ENCODE measurements at places on chromosomes 6 and 20. TPM values are rescaled to one million over a fixed set of nuclear protein-coding genes. Genes with fewer than 3 reads are reported as not detected.
A peak's percentile ranks its signal among the peaks of the same experiment; 100 is the strongest.

DNA sequence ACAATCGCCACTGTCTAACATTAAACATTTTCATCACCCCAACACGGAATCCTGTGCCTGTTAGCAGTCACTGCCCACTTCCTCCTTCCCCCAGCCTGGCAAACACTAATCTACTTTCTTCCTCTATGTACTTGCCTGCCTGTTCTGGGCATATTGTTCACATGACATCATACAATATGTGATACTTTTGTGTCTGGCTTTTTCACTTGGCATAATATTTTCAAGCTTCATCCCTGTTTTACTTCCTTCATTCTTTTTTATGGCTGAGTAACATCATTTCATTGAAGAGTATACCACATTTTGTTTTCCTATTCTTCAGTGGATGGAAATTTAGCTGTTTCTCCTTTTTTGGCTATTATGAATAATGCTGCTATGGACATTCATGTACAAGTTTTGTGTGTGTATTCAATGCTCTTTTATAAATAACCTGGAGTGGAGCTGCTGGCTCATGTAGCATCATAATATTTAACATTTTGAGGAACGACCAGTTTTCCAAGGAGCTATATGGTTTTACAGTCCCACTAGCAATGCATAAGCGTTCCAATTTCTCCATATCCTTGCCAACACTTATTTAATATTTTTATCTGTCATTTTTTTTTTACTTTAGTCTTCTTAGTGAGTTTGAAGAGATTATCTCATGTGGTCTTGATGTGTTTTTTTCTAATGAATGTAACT is 360.1 kb downstream of the HDGFL1 start:
- DNase-seq: no peak
- no peaks in the 10 kb centered on the region for H3K4me1 ChIP-seq
- no peaks in the 10 kb centered on the region for H3K36me3 ChIP-seq
- H3K27me3 ChIP-seq: no peaks in the 10 kb centered on the region
- no peak overlapping the region for H3K4me3 ChIP-seq

GRCh38 chr20:59812286-59813125 is 120.9 kb downstream of the SYCP2 start:
- no peaks in the 10 kb centered on the region for H3K4me1 ChIP-seq
- no peaks in the 10 kb centered on the region for H3K27me3 ChIP-seq
- H3K4me3 ChIP-seq: no peak overlapping the region
- no peak overlapping the region for H3K27ac ChIP-seq
- H3K36me3 ChIP-seq: no peaks in the 10 kb centered on the region
- DNase-seq: no peak

GRCh38 chr6:31143148-31143547 is 4.3 kb upstream of the PSORS1C2 start:
- no peak overlapping the region for H3K27ac ChIP-seq
- no peaks in the 10 kb centered on the region for H3K36me3 ChIP-seq
- no peak for DNase-seq

- H3K4me1 ChIP-seq: no peaks in the 10 kb centered on the region
- H3K4me3 ChIP-seq: no peak overlapping the region
- no peaks in the 10 kb centered on the region for H3K36me3 ChIP-seq
- no peak overlapping the region for H3K27ac ChIP-seq
These were observed 78.5 kb upstream of the PHACTR1 start for GRCh38 chr6:12637960-12638641.

- peak; percentile 82 for DNase-seq
- peaks cover 14% of the 10 kb centered on the region for H3K4me1 ChIP-seq
- H3K27me3 ChIP-seq: peaks cover 10% of the 10 kb centered on the region
- no peak overlapping the region for H3K27ac ChIP-seq
- no peaks in the 10 kb centered on the region for H3K36me3 ChIP-seq
These were observed 10.9 kb downstream of the IL20RA start for GRCh38 chr6:137033828-137034227.

GRCh38 chr6:52662031-52662430 is 8.9 kb upstream of the TMEM14A start:
- DNase-seq: no peak
- no peak overlapping the region for H3K4me3 ChIP-seq
- no peaks in the 10 kb centered on the region for H3K27me3 ChIP-seq

DNA sequence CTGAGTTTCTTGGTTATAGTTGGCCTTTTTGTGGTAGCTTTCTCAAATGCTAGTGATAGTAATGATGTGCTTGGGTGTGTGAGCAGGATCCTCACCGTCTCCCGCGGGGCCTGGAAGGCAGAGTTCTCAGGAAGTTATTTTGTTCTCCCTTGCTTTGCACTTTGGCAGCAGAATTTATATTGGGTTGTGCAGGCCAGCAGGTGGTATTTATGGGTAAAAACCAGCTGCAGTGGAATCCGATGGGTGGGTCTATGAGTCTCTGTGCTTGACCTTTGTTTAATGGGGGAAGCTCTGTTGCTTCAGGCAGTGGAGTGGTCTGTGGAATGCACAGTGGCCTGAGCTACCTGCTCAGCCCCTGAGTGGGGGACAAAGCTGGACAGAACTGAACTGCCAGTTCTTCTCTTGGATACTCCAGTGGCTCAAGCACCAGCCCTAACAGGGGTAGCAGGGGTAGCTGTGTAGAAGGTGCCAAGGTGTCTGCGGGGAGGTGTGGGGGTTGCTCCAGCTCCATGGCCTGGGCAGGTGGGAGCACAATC is 27.3 kb downstream of the IGF2R start:
- peaks cover 19% of the 10 kb centered on the region for H3K4me1 ChIP-seq
- no peak overlapping the region for H3K27ac ChIP-seq
- DNase-seq: no peak
- no peak overlapping the region for H3K4me3 ChIP-seq

Gene RAB44
- total RNA-seq: not detected

Gene OTOR
- not detected for total RNA-seq

Gene WFDC10B
- total RNA-seq: not detected

Gene OOEP
- 0.47 TPM for total RNA-seq
